Fibroblast of mammary gland (primary cell): ENCODE measurements at places on chromosomes 16 and 17.

- no peak for DNase-seq
Observed at GRCh38 chr17:77454242-77455095, 313.7 kb downstream of the SEC14L1 start.

- no peak for DNase-seq
Observed at GRCh38 chr17:62219221-62219899, 154.3 kb upstream of the MED13 start.

DNA sequence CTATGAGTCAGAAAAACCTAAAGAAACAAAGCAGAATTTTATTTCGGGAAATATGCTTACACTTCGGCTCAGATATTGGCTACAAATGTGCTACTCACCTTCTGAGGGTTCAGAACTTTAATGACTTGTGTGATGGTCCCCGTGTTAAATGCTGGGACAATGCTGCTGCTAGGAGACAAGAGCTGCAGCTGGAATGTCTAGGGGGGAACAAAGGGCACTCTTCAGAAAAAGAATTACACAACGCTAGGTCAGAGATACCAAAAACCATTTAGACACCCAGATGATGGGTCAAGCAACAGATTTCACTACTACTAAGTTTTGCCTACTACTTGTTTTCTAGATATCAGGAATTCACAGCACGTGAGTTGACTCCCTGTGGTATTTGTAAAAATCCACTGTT, 10.0 kb upstream of the PHLPP2 start:
- DNase-seq: no peak

GRCh38 chr17:44402564-44403172, 13.2 kb upstream of the ITGA2B start:
- DNase-seq: no peak

DNA sequence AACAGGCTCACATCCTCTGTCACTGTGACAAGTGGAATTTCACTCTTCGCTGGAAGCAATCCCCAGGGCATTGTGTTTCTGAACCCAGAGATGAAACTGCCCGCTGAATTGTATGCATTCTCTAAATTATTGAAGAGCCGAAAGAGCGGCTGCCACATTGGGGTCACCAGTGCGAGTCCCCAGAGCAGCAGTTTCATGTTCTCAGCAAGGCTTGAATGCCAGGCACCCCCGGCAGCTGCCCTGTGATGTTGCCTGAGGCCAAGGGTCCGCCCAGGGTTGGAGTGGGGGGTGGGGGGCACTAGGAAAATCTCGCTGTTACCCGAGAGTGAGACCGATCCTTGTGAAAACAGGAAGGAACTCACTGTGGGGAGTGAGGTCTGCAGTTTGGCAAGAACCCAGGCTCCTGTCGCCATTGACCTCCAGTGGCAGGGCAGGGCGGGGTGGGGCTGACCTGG, 20.7 kb upstream of the BCAR1 start:
- DNase-seq: no peak

GRCh38 chr16:76207270-76207669, 69.9 kb upstream of the CNTNAP4 start:
- DNase-seq: no peak
